Stimulated activated CD8-positive, alpha-beta memory T cell treated with anti-CD3 and anti-CD28 coated beads, Interleukin-7, amount 100 ng/mL, for 24 hours (primary cell): ENCODE measurements at places on chromosomes 4 and X.

- DNase-seq: no peak
Measured at GRCh38 chrX:121641560-121641959, 594.1 kb downstream of the GLUD2 start.

- DNase-seq: no peak
Measured at GRCh38 chrX:110180176-110180927, 137.5 kb downstream of the AMMECR1 start.

DNA sequence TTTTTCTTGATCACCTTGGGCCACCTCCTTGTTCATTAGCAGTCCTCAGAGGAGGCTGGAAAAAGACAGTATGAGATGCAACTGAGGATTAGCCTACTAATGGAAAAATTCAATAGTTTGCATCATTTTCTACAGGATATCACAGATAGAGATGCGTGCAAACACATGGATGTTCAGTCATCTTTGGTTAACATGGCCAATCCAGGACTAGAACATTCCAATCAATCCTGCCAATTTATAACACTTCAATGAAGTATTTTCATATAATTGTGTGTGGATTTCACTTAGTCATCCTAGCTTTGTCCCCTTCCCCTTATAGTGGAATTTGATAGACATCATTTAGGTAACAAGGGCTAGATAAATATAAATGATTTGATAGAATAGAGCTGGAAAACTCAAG is 42.7 kb downstream of the MAML3 start:
- no peak for DNase-seq

GRCh38 chr4:178633263-178633662 is 1191.0 kb upstream of the AGA start:
- DNase-seq: no peak

GRCh38 chrX:154409222-154409871 is at the start of gene DNASE1L1:
TSS of gene DNASE1L1 (minus strand) at chrX:154409254. CDS start at chrX:154405568, 3,686 bp downstream.
- no peak for DNase-seq

GRCh38 chrX:139211568-139212182 is 318.9 kb upstream of the F9 start:
- DNase-seq: no peak

DNA sequence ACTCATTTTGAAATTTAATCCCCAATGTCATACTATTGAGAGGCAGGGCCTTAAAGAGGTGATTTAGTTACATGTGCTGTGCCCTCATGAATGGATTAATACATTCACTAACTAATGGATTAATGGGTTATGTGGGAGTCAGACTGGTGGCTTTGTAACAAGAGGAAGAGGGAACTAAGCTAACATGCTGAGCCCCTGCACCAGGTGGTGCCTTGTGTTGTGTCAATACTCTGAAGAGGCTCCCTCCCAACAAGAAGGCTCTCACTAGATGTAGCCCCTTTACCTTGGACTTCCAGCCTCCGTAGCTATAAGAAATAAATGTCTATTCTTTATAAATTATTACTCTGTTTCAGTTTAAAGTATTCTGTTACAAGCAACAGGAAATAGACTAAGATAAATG is 411.9 kb upstream of the EMCN start:
- DNase-seq: no peak
